ENCODE measurements at places on chromosomes 2 and 18. TPM values are rescaled to one million over a fixed set of nuclear protein-coding genes. Genes with fewer than 3 reads are reported as not detected.

Gene MAPRE2
- 50.7 TPM for total RNA-seq

Gene TCF4
- 1.8 TPM for total RNA-seq

Gene SCN9A
- total RNA-seq, result 0.07 TPM

DNA sequence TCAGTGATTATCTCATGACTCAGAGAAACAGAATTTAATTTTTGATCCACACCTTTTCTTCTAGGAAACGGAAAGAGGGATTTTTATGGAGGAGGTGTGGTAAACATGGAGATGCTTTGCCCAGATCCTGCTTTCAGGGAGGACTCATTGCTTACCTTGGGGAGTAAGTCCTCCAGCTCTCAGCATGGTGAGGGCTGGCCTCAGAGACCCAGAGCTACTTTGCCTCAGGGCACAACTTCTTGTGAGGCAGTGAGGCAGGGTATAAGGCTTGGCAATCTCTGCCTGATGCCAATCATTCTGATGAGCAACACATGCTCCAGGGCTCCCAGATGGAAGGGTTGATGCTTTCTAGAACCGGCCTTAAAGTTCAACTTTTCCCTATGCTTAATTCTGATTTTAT, 189.9 kb upstream of the DCC start:
- H3K4me1 ChIP-seq, result no peaks in the 10 kb centered on the region
- H3K4me3 ChIP-seq, result no peak overlapping the region
- H3K36me3 ChIP-seq, result no peaks in the 10 kb centered on the region
- no peak overlapping the region for H3K27ac ChIP-seq
- DNase-seq, result no peak

GRCh38 chr18:8943900-8944870, 158.3 kb upstream of the NDUFV2 start:
- no peak for DNase-seq
- H3K27me3 ChIP-seq, result no peaks in the 10 kb centered on the region
- no peak overlapping the region for H3K4me3 ChIP-seq
- H3K36me3 ChIP-seq, result no peaks in the 10 kb centered on the region
- no peak overlapping the region for H3K27ac ChIP-seq

Gene KIAA2012
- not detected for total RNA-seq

GRCh38 chr2:48346124-48346536, 183.8 kb upstream of the STON1 start:
- H3K27ac ChIP-seq, result no peak overlapping the region
- H3K36me3 ChIP-seq, result peaks cover 30% of the 10 kb centered on the region
- no peak for DNase-seq

Gene PXDN
- total RNA-seq, result 1.7 TPM

DNA sequence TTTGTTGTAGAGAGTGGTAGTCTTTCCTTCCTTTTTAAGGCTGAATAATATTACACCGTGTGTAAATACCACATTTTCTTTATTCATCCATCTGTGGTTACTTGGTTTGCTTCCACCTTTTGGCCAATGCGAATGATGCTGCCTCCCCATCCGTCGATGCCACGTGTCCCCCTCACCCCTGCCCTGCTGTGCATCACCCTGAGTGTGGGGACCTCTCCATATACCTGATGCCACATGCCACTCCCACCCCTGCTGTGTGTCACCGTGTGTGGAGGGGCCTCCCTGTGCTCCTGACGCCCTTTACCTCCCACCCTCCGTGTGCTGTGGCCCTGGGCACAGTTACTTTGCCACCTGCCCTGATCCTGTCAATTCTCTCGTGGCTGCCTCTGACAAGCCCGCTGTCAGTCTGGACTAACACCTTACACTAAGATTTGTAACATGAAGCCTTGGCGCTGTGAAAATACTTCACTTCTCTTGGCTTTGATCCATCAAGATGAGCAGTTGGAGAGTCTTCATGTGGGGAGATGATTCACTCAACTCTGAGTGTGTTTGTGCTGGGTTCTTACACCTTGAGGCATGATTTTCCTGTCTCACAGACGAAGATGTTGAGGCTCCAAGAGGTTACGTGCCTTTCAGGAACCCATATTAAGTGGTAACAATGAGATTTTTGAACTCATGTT, 234.0 kb downstream of the ZNF407 start:
- H3K4me3 ChIP-seq, result no peak overlapping the region
- H3K27me3 ChIP-seq, result no peaks in the 10 kb centered on the region
- H3K27ac ChIP-seq, result no peak overlapping the region
- DNase-seq, result no peak
- H3K4me1 ChIP-seq, result peaks cover 8% of the 10 kb centered on the region
- no peaks in the 10 kb centered on the region for H3K36me3 ChIP-seq

DNA sequence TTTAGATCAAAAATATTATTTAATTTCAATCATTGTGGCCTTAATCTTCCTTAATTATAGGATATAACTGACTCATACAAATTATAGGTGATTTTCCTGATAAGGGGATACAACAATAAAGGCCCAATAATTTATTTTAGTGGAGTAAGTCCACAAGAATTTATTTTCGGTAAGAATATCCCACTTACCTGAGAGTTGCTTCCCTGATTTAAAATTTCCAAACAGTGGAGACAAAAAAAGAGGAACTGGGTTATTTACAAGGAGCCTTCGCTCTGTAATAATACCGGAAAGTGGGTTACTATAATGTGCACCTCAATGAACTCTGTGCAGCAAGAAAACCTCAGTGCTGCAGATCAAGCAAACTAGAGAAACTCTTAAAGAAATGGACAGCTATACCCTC, 42.2 kb downstream of the FEZ2 start:
- no peaks in the 10 kb centered on the region for H3K4me1 ChIP-seq
- H3K27ac ChIP-seq, result no peak overlapping the region
- H3K27me3 ChIP-seq, result no peaks in the 10 kb centered on the region

Gene KRTCAP3
- 3.5 TPM for total RNA-seq

Gene ADRA2B
- total RNA-seq, result 0.12 TPM

Gene PAX3
- total RNA-seq, result not detected

- H3K27ac ChIP-seq, result peak overlapping the region; percentile 97
- peaks cover 35% of the 10 kb centered on the region for H3K4me1 ChIP-seq
- peaks cover 17% of the 10 kb centered on the region for H3K36me3 ChIP-seq
- H3K4me3 ChIP-seq, result peak overlapping the region; percentile 92
- no peak for DNase-seq
- H3K27me3 ChIP-seq, result no peaks in the 10 kb centered on the region
These were observed 637 bp upstream of the SFT2D3 start for GRCh38 chr2:127700527-127701192.

Gene BMP10
- total RNA-seq, result not detected

DNA sequence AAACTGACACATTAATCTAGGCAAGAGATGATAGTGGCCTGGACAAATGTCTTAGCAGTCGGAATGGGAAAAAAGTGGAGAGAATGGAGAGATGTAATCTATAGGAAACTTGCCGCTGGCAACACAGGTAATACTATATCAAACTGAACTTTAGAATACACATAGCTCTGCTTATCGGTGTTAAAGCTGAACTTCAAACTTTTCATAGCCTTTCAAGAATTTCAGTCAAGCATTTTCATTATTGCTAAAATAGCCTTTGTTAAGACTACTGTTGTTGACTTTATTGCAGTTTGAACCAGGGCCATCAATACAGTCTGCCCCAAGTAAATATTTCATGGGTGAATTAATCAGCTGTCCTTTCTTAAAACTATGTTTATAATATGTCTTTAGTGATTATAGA, 12.9 kb upstream of the CHST9 start:
- H3K27ac ChIP-seq, result no peak overlapping the region
- no peak overlapping the region for H3K4me3 ChIP-seq
- H3K36me3 ChIP-seq, result no peaks in the 10 kb centered on the region

DNA sequence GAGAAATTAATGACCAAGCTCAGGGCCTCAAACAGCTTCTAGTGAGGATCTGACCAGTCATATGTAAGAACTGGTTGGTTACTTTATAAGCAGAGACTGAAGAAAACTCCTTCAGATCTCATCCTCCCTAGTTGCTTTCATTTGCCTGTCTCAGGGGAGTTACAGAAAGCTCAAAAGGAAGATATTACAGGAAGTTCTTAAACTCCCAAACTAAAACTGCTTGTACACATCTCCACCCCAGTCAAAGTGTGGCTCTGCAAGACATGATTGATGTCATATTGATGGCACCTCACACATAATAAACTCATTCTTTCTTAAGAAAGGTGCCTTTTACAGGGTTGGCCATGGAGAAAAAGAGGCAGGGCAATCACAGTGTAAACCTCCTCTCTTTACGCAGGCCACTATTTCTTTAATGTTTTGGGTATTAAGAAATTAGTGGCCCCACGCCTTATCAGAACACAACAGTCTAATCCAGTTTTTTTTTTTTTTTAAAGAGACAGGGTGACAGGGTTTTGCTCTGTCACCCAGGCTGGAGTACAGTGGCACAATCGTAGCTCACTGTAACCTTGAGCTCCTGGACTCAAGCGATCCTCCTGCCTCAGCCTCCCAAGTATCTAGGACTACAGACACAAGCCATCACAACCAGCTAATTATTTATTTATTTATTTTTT, 62.6 kb upstream of the STK17B start:
- H3K4me3 ChIP-seq, result peak overlapping the region; percentile 35
- H3K27me3 ChIP-seq, result no peaks in the 10 kb centered on the region
- peak overlapping the region; percentile 83 for H3K27ac ChIP-seq
- no peak for DNase-seq
- H3K36me3 ChIP-seq, result peaks cover 13% of the 10 kb centered on the region

GRCh38 chr2:21253311-21254027, 129.7 kb downstream of the TDRD15 start:
- no peaks in the 10 kb centered on the region for H3K27me3 ChIP-seq
- DNase-seq, result no peak
- no peaks in the 10 kb centered on the region for H3K36me3 ChIP-seq
- H3K4me1 ChIP-seq, result no peaks in the 10 kb centered on the region
- H3K4me3 ChIP-seq, result no peak overlapping the region

GRCh38 chr2:72111061-72111460, 36.6 kb downstream of the CYP26B1 start:
- H3K36me3 ChIP-seq, result no peaks in the 10 kb centered on the region
- no peak for DNase-seq
- H3K27me3 ChIP-seq, result peaks cover 9% of the 10 kb centered on the region
- H3K4me1 ChIP-seq, result no peaks in the 10 kb centered on the region
- H3K4me3 ChIP-seq, result no peak overlapping the region
- H3K27ac ChIP-seq, result no peak overlapping the region

DNA sequence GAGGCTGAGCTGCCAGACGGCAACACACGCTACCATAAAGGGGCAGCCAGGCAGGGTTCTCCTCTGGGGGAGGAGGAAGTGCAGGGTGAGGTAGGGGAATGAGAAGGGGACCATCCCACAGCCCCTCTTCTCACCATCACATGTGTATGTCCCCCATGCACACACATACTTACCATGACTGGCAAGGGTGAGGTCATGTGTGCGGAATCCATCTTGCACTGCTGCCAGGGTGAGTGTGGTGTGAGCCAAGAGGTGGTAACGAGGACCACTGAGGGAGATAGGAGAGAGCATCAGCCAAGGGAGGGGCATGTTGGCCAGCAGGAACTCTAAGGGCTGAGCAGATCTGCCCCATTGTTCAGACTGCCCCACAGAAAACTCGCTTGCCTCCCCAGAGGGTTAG, 7.1 kb downstream of the WDR54 start:
- no peak for DNase-seq
- H3K27ac ChIP-seq, result no peak overlapping the region
- no peaks in the 10 kb centered on the region for H3K27me3 ChIP-seq
- peaks cover 18% of the 10 kb centered on the region for H3K36me3 ChIP-seq
- no peak overlapping the region for H3K4me3 ChIP-seq
- H3K4me1 ChIP-seq, result peaks cover 2% of the 10 kb centered on the region

All from activated T-helper 1 cell treated with anti-CD3 and anti-CD28 coated beads, Interleukin-12 subunit alpha, Interleukin-12 subunit beta, Interleukin-2, Interleukin-4 antibody, amounts not matched to agents 30 ng/mL and 10 ng/mL and 1 ng/mL, durations not matched to agents 14 hours and 24 hours and 36 hours (primary cell).